Mammary epithelial cell (primary cell): ENCODE measurements at places on chromosomes 7 and 10. TPM values are rescaled to one million over a fixed set of nuclear protein-coding genes. Genes with fewer than 3 reads are reported as not detected.

The MKI67 gene
- 20.8 TPM for polyA plus RNA-seq

The EPHB6 gene
- polyA plus RNA-seq, result 0.95 TPM

The KRIT1 gene
- 28.6 TPM for polyA plus RNA-seq

The LIPN gene
- polyA plus RNA-seq, result not detected

The PRR15 gene
- 4.1 TPM for polyA plus RNA-seq

The MUC3A gene
- 0.51 TPM for polyA plus RNA-seq

The PALD1 gene
- polyA plus RNA-seq, result 0.01 TPM

The BRAT1 gene
- polyA plus RNA-seq, result 15.3 TPM
